NCI-H187 treated with DMSO at 0.1 percent for 48 hours (cell line): ENCODE measurements at places on chromosomes 1 and 21.
A peak's percentile ranks its signal among the peaks of the same experiment; 100 is the strongest.

- peak; percentile 49 for DNase-seq
Observed at GRCh38 chr1:198681831-198682759, 43.3 kb downstream of the PTPRC start.

DNA sequence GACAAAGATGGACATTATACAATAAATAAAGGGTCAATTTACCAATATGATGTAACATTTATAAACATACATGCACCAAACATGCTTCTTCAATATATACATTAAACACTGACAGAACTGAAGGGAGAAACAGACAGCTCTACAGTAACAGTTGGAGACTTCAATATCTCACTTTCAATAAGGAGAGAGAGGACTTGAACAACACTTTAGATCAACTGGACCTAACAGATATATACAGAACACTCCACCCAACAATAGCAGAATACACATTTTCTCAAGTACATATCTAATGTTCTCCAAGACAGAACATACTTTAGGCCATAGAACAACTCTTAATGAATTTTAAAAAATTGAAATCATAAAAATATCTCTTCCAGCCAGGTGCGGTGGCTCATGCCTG is 50.6 kb upstream of the TTC39A start:
- no peak for DNase-seq

GRCh38 chr1:224292419-224292818 is 37.6 kb downstream of the NVL start:
- no peak for DNase-seq

GRCh38 chr1:154353460-154353904 is 28.2 kb downstream of the ATP8B2 start:
- no peak for DNase-seq

DNA sequence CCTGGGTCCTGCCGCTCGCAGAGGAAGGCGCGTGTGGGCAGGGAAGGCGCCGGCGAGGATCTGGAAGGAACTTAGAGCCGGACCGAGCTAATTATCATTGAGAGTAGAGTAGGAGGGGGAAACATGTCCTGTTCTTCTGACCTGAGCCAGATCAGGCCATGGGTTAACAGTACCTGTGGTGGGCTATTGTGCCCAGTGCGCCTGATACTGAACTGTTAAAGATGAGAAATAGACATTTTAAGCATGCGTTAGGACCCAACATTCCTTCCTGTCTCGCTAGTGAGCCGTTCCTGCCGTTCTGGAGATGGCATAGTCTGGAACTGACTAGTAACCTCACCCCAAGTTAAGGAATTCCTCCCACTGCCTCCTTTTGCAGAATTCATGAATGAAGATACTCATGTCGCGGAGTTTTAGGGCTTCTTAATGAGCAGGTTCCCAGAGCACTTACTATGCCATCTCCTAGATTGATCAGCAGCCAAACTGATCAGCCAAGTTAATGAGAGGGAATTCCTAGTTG is 870 bp downstream of the STRIP1 start:
- no peak for DNase-seq

- no peak for DNase-seq
Observed at GRCh38 chr1:201542309-201543035, 3.5 kb downstream of the NAV1 start.

- DNase-seq = no peak
Observed at GRCh38 chr1:24771574-24771973, 26.3 kb downstream of the CLIC4 start.

- DNase-seq = no peak
Observed at GRCh38 chr1:203493901-203494300, at the start of gene OPTC. TSS of gene OPTC (plus strand) at chr1:203494153. CDS start at chr1:203496006, 1,853 bp downstream.

DNA sequence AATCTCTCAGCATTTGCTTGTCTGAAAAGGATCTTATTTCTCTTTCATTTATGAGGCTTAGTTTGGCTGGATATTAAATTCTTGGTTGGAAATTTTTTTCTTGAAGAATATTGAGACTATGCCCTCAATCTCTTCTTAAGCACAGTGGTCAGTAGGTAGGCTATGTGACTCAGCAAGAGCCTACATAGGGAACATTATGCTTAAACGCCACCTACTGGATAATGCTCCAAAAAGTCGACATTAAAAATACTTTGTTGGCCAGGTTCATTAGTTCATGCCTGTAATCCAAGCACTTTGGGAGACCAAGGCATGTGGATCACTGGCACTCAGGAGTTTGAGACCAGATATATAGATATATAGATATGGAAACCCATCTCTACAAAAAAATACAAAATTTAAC is 678.0 kb upstream of the USP24 start:
- no peak for DNase-seq

DNA sequence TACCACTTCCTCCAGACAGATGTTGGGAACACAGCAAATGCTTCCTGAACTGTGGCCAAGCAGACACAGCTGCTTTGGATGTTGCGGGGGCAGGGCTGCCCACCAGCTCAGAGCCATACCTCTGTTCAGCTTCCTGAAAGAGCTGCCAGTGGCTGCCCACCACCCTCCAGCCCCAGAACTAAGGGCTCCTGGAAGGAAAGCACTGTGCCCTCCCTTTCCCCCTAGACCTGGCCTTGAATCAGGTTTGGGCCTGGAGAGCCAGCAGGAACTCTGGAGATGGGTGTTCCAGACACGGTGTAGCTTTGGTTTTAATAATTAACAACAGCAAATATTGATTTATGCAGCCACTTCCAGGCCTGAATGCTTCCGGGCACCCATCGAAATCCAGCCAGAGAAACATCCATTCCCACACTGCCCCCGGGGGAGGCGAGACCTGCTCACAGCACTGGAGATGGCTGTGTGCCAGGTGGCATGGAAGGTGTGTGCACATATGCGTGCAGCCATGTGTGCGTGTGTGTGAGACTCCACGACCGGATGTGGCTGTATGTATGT is 45.7 kb downstream of the RAP1GAP start:
- DNase-seq = no peak

GRCh38 chr1:38541223-38541622 is 318.3 kb downstream of the RRAGC start:
- no peak for DNase-seq
